ENCODE measurements at places on chromosomes 12 and 14.

- DNase-seq = peak; percentile 39
Observed at GRCh38 chr12:95859344-95859816, 628 bp downstream of the SNRPF start.

DNA sequence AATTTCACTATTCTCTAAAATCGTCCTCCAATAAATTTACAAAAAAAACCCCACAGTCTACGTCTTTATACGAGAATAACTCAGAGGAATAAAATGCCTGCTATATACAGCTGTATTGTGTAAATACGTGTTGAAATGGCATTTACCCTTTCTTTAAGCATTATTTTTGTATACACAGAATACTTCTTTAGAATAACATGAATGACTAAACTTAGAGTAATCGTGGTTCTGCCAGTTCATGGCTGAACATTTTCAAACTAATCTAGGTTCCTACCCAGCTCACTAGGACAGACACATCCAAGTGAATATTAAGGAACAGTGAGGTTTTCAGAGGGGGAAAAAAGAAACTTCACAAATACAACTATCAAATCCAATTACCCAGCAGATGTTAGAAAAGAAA is 24.6 kb downstream of the DICER1 start:
- DNase-seq = no peak

DNA sequence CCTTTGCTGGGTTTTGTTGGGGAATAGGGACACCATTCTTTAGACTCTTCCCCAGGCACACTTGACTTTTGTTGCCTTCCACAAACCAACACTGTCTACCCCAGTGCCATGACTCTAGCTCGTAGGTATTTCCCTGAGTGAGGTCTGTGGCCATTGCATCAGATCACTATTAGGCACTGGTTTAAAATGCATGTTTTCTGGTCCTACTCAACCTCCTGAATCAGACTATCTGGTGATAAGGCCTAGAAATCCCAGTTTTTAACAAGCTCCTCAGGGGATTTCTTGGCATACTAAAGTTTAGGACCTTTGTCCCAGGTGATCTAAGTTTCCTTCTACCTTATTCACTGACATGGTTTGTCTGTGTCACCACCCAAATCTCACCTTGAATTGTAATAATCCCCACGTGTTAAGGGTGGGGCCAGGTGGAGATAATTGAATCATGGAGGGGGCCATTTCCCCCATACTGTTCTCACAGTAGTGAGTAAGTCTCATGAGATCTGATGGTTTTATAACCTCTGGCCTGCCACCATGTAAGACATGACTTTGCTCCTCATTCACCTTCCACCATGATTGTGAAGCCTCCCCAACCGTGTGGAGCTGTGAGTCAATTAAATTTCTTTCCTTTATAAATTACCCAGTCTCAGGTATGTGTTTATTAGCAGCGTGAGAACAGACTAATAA is 87.8 kb upstream of the PSMC1 start:
- no peak for DNase-seq

GRCh38 chr14:71036433-71036832 is 129.2 kb downstream of the PCNX1 start:
- DNase-seq = no peak

DNA sequence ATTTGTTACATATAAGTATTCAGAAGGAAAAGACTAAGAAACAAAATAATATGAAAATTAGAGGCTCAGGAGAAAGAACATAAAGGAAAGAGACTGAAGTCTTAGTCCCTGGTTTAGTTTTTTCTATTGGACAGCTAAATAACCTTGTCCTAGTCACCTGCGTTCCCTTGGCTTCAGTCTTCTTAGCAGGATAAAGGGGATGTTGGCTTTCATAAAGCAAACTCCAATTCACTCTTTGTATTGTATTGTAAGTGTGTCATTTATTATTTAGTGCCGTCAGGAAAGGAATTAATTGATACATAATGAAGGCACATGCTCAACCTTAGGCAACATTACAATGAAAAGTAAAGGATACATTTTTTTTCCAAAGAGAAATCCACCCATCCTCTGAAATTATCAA is 190.3 kb upstream of the PPFIA2 start:
- no peak for DNase-seq

GRCh38 chr14:36423430-36423829 is 96.6 kb downstream of the NKX2-1 start:
- DNase-seq = no peak

GRCh38 chr12:76936275-76937193 is 57.7 kb upstream of the CSRP2 start:
- DNase-seq = no peak

GRCh38 chr14:52103416-52103815 is 34.6 kb upstream of the NID2 start:
- DNase-seq = no peak

DNA sequence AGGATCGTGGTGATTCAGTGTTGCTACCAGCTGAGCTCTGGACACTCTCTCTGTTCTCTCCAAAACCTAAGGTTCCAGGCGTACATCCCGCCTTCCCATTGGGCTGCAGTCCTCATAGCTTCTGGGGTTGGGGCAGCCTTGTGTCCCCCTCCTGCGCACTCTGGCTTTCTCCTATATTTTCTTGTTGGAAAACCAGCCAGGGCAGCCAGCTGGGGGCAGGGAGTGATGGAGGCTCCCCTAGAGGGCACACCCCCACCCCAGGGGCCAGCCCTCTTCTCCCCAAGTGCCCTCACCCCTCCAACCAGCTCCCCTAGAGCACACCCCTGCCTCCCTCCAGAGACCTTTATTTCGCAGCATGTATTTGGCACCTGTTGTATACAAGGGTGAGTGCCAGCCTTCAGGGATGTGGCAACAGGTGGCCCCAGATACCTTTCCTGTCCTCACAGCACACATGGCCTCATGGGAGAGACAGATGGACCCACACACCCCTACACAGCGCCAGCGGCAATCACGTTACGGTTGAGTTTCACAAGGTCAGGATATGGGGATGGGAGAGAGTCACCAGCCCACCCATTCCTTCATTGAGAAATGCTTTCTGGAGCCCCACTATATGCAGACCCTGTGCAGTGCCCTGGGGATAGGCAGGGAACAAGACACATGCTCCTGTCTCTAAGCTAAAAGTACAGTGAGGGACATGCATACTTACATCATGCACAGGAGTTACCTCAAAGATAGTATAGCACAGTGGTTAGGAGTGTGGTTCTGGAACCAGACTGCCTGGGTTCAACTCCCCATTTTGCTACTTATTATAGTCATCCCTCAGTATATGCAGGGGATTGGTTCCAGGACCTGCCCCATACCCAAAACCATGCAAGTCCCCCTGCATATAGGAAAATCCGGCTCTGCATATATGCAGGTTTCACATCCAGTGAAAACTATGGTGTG is 141.1 kb downstream of the PHETA1 start:
- no peak for DNase-seq

DNA sequence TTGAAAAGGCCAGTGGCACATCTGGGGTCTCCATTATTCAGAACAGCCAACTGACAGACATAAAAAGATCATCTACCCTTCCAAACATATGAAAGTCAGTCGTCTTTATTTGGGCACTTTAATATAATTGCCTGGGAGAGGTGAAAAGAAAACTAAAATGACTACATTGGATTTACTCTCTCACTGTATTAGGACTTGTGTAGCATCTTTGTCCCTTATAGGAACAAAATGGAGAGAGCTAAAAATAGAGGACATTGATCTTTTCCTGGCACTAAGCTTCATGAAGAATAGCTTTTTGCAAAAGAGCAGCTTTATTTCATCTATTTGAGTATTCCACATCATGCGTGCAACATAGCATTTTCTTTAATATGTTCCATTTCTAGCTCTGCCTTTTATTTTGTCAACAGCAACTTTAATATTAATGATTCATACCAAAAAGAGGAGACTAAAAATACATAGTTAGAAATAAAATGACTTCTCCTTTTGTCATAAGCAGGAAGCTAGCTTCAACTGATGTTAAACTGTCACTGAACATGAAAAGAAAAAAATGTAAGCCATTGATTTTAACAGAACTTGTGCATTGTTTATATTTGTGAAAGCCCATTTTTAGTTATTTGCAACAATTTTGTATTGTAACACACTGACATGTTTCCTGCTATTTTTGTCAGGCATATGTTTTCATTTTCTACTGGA is 254.6 kb downstream of the SEC23A start:
- DNase-seq = no peak

DNA sequence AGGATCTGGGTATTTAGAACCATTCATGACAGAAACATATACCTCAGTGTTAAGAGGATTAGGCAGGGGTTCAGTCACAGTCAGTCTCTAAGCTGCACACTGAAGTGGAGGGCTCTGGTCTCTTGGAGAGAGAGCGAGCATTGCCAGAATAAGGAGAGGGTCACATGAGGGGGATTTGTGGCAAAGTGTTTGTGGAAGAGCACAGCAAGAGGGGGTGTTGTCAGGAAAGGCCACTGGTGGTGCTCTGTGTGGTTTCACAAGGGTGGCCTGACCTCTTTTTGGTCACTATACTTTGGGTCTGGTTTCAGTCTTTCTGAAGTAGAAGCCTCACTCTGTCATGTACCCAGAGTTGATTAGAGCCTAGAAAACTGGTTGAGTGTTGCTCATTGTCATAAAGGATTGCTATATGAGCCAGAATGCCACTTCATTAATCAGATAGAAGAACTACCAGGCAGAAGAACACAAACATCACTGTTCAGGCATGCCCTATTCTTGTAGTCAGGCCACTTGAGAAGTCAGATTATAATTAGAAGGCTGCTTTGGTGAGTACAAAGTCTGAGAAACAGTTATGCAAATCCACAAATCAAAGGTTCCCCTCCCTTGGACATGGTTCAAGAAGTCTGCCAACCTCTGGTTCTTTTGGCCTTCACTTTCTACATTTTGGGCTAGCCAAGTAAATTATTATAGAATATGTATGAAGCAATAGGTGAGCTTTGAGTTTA is 8.4 kb downstream of the TMEM19 start:
- peak; percentile 66 for DNase-seq

DNA sequence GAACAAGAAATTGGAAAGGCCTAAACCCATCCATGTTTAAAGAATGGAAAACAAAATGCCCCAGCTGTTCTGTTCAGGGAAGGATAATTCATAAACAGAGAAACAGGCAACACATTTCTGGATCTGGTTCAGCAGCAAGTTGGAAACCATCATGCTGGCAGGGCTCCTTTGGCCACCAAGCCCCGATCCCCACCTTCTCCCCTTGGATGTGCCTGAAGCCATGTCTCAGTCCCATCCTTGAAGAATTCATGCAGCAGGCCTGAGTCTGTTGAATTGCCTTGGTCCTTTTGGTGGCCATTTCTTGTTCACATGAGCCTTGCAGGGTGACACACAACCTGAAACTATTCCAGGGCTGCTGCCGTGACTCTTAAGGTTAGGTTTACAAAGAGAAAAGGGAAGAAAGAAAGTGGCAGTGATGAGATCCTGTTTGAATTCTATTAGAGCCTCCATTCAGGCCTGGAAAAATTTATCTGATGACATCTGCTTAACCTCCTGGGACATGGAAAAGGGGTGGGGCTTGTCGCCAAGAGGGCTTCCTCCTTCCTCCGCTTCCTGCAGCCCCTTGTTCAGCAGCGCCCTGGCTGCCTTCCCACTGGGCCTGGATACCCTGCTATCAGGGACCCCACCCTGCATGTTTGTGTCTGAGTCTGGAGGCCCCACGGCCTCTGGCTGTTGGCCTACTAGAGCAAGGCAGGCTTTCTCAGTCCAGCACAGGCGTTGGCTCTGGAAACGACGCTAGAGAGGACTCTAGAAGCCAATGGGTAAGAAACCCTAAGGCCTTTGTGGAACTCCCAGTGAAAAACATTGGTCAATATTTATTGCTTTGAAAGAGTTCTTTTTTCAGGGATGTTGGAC is 341.9 kb downstream of the C12orf75 start:
- DNase-seq = no peak

DNA sequence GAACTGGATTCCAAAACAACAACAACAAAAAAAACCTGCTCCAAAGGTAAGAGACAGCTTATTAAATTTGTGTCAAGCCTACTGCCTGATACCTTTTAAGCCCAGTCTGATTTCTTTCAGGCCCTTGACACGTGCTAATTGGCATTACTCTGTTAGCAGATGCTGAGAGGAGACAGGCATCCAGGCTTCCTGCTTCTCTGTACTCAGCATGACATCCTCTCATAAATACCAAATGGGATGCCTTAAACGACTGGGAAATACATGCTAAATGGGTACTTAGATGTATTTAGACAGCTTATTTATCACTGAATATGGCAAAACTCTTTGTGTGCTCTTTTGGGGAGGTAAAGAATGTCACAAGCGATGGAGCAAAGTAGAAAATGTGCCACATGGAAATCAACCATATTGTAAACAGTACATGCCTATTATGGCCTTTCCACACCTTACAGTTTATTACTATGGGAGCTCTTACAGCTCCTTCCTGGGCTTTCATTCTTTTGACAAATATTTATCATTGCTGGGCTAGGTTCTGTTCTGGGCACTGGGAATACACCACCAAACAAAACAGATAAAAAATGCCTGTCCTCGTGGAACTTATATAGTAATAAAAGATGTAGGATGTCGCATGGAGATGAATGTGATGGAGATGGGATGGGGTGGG is 11.5 kb upstream of the PCED1B start:
- no peak for DNase-seq

- DNase-seq = no peak
Observed at GRCh38 chr12:31016057-31016456, 57.6 kb upstream of the DDX11 start.

- peak; percentile 60 for DNase-seq
Observed at GRCh38 chr14:99231850-99232713, 39.9 kb downstream of the BCL11B start.

DNA sequence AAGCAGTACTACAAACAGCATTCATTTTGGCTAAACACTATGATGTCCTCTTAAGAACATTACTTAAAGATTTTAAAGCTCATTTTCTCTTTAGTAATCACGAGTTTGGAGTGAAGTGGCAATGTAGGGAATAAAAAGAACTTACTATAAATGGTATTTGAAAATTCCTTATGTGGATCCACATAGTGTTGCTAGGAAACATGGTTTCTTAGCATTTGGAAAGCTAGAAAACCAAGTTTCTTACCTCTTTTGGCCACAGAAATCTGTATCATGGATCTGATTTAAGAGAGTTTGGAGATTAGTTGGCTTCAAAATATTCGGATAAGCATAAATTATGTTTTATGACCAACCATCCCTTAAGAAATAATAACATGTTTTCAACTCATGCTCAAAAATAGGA is 337.7 kb upstream of the GARIN6 start:
- DNase-seq = no peak

- peak; percentile 20 for DNase-seq
Observed at GRCh38 chr14:101250336-101250947, 310.9 kb upstream of the DIO3 start.

DNA sequence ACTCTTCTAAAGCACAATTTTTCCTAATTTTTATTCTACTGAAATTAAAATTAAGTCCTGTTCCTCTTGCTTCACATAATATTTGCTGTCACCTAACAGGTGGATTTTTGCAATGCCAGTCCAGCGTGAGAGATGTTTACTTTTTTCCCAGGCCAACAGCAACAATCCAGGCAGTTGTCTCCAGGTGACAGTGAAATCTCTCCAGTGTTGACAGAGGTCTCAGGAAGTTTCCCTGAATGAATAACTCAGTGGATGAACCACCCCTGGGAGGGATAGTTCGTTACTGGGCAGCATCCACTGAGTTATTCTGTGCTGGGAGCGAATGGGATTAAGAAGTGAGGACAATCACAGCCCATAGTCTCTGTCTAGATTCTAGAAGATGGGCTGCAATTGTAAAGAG is 7.1 kb upstream of the NT5DC3 start:
- no peak for DNase-seq

- DNase-seq = no peak
Observed at GRCh38 chr12:132143336-132144071, 615 bp downstream of the DDX51 start.
